ENCODE measurements at places on chromosomes 2 and 18.
A peak's percentile ranks its signal among the peaks of the same experiment; 100 is the strongest.

DNA sequence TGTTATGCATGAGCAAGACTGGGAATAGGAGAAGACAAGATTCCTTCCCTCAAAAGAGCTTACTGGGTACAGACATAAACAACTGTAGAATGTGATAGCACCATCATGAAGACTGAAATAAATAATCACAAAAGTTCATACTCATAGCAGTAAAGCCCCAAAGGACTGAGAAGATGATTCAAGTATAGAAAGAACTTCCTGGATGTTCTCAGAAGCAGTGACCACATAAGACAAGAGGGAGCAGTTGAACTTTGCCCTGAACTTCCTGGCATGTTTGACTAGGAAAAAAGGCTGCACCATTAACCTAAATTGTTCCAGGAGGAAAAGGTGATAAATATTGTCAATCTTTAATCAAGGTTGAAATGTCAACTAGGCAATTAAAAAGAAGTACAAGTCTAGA is 57.8 kb upstream of the CCDC141 start:
- DNase-seq = no peak

DNA sequence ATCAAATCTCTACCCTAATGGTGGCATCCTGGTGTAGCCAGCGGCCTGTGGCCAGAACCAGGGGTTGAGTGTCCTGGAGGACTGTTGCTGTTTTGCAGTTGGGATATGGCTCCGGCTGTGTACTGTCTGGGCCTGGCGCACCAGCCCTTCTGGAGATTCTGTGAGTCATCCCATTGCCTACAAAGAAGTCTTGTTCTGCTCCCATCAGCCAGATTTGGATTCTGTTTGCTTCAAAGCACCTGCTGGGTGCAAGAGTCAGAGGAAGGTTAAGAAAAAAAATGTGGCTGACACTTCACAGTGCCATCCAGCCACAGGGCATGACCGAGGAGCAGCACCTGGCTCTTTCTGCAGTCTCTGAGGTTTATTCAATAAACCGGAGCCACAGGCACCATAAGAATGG is 41.0 kb upstream of the ASAP2 start:
- DNase-seq = no peak

- DNase-seq = peak; percentile 84
Measured at GRCh38 chr18:9971313-9971920, 57.6 kb downstream of the VAPA start.

GRCh38 chr18:53610957-53611356 is 613.5 kb downstream of the MBD2 start:
- DNase-seq = no peak

- peak; percentile 78 for DNase-seq
Measured at GRCh38 chr2:68832233-68832869, 38.8 kb downstream of the BMP10 start.

GRCh38 chr2:36678856-36679255 is 17.7 kb upstream of the VIT start:
- no peak for DNase-seq

Measured in activated effector memory CD4-positive, alpha-beta T cell treated with anti-CD3 and anti-CD28 coated beads, Interleukin-2, amount 50 U/mL, for 16 hours (primary cell).